ENCODE measurements at places on chromosomes 11 and 22.

- peak; percentile 40 for DNase-seq
These were observed 1.7 kb upstream of the MYEOV start for GRCh38 chr11:69292221-69292648.

DNA sequence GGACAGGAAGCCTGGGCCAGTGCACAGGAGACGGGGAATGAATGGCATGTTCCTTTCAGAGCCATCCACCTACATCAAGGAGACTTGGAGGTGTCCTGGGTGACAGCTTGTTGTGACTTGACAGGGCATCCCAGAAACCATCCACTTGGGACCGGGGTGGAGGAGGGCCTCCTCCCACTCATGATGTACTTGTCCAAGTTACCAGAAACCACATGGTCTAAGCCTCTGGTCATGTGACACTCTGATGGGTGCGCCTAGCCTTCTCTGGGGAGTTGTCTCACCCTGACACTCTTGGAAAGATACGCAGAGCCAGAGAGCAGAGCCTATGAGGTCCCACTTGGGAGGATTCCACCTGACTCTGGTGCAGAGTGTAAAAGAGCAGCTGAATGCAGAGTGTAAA lies 21.6 kb upstream of the FXYD6 start:
- no peak for DNase-seq

- DNase-seq, result no peak
These were observed 166.0 kb downstream of the KIRREL3 start for GRCh38 chr11:126834573-126834972.

DNA sequence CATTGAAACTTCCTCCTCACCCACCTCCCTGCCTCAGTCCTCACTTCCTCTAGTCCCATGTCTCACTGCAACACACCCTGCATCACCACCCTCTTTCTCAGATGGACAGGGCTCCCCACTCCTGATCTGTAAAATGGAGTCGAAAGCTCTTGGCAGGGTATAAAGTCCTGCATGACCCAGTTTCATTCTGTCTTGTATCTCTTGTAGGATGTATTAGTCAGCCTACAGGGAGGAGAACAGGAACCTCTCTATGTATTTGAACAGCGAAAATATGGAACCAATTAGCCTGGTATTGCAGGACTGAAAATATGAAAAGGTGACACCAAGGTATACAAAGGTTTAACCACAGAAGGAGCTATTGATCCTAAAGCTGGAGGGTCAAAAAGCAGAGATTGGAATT lies 156.9 kb upstream of the SNX19 start:
- DNase-seq, result no peak

GRCh38 chr11:1832211-1832919 lies 2.4 kb upstream of the SYT8 start:
- DNase-seq, result peak; percentile 51

Measured in T follicular helper cell (primary cell).